Fibroblast of skin of abdomen (primary cell): ENCODE measurements at places on chromosomes 2 and 18.

DNA sequence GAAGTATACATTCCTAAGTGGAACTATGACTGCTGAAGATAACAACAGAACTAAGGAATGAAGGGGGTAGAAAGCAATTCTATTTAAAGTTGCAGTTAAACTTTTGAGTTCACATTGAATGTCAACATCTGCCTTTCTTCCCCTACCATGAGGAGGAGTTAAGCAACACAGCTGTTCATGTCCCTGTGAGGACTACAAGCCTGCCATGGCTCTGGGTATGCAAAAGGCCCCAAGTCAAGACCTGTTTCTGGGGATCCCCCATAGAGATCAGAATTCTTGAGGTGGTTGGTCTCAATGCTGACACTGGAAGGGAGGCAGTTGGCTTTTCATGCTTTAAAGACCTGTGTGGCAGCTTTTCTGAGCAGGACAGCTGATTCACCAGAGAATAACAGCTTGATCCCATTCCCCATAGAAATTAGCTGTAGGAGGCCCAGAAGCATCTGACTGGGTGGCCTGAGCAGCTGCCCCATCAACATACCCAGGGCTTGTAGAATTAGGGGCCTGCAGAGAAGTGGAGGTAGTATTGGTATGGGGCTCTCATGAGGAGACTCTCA lies 131.0 kb downstream of the SETBP1 start:
- no peak for DNase-seq

DNA sequence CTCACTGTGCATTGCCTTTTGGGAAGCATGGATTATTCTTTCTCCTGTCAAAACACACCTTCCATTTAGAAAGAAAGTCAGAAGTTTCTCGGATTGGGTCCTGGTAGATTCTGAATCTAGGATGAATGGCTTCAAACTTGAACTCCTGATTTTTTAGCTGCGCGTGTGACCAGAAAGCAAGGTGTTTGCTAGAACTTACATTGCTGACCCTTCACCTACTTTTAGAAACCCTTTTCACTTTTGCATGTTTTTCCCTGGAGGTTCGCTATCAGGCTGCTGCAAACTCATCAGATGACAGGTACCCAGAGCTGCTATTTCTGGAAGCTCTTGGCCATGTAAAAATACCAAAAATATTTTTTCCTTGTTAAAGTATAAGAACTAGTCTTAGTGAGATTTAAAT lies 132.0 kb downstream of the QPCT start:
- no peak for DNase-seq

DNA sequence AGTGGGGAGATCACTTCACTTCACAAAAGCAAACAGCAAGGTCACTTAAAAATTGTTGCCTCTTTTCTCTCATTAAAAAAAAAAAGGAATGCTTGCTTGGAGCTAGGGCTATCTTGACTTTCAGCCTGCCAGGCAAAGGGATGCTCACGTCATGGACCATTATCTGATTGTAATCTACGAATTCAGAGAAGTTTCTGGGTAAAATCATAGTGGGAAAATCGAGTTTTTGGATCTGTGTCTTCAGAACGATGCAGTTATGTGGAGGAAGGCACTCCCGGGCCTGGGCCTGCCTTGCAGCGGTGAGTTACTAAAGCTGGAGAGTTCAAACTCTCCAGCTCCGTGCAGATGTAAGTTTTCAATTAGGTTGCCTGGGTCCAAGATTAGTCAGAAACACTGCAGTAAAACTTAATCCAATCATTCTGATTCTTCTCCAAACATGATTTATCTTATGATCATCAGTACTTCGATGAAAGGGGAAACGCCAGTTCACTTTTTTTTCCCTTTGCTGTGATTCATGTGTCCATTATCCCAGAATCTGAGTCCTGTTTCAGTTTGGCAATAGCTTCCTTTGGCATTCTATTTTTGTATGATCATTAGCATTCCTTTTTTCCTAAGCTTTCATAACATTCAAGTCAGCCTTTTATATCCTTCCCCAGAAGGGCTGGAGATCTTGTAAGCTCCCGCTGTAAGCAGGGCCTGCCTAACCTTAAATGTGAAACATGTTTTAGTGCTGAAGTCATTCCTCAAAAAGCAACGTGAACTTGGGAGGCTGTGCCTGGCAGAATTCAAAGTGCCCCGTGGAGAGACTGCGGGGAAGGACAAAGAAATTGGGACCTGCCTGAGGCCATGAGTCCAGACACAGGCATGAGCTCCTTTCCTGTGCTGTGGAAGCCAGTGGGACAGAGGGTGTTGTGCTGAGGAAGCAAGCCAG lies 119.3 kb upstream of the TWIST2 start:
- DNase-seq, result peak; percentile 98

DNA sequence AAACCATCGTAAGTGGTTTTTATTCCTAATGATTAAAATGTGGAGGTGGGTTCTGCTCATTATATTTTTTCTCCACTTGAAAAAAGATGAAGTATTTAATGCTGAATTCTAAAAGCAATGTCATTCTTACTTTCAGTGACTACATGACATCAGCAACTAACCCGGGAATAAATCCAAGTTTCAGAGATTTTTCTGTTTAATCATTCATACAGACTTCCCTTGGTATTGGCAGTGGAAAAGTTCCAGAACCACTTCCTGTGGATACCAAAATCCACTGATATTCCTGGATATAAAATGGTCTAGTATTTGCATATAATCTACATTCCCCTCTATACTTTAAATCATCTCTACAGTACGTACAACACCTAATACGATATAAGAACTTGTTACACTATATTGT lies 128.6 kb downstream of the ZNF532 start:
- peak; percentile 93 for DNase-seq

- DNase-seq, result no peak
Measured at GRCh38 chr2:126664234-126664633, 8.3 kb downstream of the GYPC start.

GRCh38 chr2:168354499-168354898 lies 101.6 kb upstream of the CERS6 start:
- DNase-seq, result no peak

GRCh38 chr2:215619989-215620388 lies 184.1 kb upstream of the FN1 start:
- DNase-seq, result no peak

DNA sequence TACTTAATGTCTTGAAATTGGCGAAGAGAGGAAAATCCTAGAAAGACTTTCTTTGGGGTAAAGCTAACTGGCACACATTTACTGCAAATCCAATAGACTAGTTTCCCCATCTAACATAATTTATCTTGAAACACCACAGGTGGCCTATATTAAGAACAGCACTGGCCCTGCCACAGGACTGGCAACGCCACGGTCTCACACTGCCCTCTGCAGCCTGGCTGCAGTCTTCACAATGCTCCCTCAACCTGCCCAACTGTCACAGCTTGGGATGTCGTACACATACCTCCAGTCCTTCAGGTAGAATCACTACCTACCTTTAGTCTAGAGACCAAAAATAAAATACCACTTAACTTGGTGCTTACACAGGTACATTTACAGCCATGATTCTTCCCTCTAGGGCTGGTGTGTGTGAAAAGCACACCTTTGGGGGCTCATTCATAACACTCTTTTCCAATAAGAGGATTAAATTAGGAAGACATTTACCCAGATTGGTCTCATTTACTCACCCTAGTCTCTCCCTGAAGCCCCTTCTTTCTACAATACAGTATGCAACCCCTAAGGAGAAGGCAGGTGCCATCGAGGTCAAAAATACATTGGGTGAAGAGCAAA lies 222.2 kb downstream of the C1D start:
- DNase-seq, result peak; percentile 69

DNA sequence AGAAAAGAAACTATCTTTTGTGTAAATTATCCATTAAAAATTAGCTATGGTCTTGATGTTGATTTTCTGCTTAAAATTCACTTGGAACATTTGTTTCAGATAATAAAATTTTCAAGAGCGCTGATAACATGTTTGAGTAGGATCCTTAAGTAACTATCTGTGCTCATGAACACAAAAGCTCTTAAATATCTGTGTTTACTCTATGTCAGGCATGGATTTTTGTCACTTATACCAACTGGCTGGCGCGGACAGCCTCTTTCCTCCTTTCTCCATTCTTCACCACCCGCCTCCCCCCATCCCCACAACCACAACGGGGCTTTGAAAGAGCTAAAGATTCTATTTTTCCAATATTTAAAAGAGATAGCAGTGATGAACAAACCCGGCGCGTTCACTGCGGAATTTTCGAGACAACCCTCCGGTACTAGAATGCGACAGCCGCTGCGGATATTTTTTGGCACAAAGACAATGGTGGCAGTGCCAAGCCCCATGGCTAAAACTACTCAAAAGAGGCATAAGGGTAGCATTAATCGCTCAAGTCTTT lies 181.5 kb downstream of the TCF4 start:
- DNase-seq, result no peak

- DNase-seq, result peak; percentile 66
Measured at GRCh38 chr2:30404319-30405259, 42.5 kb upstream of the LCLAT1 start.

DNA sequence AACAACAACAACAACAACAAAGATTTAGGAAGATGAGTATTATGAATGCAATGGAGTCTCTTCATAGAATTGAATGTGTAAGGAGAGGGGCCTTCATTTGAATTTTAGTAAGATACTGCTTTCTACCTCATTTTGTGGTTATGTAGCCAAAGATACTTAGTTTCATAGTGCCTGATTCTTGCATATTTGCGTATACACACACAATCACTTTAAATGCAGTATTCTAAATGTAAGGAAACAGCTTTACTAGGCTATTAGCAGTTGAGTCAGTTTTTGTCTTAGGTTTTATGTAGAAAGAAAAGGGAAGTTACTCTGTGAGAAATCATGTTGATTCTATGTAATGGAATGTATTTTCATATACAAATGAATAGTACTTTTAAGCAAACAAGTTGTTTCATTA lies 80.5 kb downstream of the HAUS1 start:
- no peak for DNase-seq

DNA sequence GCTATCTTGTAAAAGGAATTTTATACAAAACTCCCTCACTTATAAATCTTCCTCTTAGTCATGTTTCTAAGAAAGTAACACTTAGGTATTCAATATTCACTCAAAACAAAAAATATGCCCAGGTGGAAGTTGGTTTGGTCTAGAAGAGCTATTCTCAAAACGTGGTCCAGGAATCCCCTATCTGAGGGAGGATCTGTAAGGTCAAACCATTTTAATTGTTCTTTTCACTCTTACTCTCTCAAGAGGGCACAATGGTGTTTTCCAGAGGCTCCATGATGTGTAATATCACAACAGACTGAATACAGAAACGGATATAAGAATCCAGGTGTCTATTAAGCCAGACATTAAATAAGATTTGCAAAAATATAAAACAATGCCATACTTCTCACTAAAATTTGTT lies 9.9 kb downstream of the MOB1A start:
- DNase-seq, result no peak

- no peak for DNase-seq
Measured at GRCh38 chr2:227004482-227004881, 159.5 kb downstream of the COL4A4 start.

DNA sequence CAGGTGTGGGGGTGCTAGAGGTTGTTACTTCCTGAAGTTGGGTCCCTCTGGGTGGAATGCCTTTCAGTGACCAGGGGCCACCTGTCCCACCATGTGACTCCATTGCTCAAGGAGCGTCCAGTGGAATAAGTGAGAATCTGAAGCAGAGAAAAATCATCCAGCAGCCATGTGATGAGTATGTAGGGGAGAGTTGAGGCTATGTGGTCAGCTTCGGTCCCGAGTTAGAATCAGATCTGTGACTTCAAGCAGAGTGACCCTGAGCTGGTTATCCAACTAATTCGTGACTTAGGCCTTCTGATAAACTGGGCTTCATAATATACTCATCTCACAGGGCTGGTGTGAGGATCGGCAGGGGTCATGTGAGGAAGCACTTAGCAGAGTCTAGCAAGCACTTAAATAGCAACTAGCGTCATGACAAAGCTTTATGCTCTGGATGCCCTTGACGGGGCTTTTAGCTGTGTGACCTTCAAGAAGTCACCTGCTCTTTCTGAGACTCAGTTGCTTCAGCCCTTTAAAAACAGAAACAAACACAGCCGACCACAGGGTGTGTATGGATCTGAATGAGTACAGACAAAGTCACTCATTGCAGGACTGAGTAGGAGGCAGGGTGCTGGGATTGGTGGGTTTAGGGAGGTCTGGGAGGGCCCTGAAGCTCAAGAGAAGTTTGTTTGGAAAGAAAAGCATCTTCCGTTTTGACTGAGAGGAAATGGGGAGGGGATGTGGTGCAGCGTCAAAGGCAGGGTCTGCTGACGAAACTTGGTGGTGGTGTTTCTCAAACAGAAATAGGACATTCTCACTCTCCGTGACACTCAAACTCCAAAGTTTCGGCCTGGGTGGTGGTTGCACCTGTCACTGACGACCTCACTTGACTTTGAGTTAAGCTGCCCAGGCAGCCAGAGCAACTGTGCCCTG lies 264.0 kb upstream of the CXCR4 start:
- no peak for DNase-seq

GRCh38 chr18:8221452-8221851 lies 387.8 kb upstream of the RAB12 start:
- no peak for DNase-seq

DNA sequence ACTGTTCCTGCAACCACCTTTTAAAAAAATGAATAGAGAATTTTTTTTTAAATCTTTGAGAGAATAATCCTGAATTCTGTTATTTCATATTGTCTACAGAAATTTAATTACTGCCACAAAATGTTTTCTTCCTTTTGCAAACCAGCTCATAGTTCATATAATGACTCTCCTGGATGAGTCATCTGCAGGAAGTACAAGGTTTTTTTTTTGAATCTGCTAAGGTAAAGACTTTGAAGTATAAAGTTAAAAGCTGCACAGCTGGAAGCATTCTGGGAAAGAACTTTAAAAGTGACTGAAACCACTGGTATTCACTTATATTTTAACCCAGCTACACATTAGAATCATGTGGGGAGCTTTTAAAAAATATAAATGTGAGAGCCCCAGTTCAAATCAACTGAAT lies 25.4 kb downstream of the SESTD1 start:
- no peak for DNase-seq

- DNase-seq, result no peak
Measured at GRCh38 chr2:187934236-187934635, 357.4 kb upstream of the GULP1 start.

DNA sequence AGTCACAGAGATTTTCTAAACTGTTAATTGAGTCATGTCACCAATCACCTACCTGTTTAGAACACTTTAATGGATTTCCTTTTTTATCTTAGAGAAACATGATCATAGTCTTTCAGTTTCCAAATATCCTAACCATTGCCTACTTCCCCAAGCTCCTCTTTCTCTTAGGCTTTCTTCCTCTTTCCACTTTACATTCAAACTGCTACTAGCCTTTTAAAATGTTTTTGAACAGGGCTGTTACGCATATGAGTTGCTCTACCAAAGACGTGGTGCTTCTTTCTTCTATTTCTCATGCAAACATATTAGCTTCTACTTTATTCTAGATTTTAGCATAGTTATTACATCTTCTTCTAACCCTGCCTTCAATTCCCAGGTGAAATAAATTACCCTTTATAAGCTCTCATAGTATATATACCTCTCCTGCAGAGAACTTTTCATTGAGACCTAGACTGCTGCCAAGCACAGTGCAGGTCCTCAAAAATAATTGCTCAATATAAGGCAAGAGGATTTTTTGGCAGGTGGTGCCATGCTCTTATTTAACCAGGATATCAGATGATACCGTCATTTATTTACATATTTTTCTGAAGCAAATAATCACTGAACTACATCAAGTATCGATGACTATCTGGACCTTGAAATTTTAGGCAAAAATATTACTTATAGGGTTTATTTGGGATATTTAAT lies 937.1 kb downstream of the TSN start:
- no peak for DNase-seq

GRCh38 chr2:128599700-128600099 lies 281.0 kb upstream of the HS6ST1 start:
- DNase-seq, result no peak

- DNase-seq, result peak; percentile 41
Measured at GRCh38 chr2:66805016-66805865, 370.3 kb downstream of the MEIS1 start.
